ENCODE measurements at places on chromosomes 3 and 15.
A peak's percentile ranks its signal among the peaks of the same experiment; 100 is the strongest.

- no peak for DNase-seq
Observed at GRCh38 chr3:12831301-12831866, 10.0 kb downstream of the RPL32 start.

DNA sequence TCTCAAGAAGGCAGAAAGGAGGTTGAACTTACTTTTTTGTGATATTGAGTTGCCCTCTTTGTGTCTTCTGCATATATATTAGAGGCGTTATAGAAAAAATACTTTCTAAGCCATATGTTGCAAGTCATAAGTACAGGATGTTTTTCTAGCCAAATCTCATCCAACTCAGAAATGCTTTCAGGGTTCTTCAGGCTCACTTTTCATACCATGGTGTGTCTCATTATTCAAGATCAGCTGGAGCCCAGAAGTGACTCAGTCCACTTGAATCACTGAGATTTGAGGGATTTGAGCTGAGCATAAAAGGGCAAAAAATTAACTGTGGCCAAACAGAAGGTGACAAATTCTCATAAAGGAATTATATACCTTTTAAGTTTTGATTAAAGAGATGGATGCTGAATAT is 157.3 kb downstream of the WNT5A start:
- DNase-seq, result peak; percentile 95

DNA sequence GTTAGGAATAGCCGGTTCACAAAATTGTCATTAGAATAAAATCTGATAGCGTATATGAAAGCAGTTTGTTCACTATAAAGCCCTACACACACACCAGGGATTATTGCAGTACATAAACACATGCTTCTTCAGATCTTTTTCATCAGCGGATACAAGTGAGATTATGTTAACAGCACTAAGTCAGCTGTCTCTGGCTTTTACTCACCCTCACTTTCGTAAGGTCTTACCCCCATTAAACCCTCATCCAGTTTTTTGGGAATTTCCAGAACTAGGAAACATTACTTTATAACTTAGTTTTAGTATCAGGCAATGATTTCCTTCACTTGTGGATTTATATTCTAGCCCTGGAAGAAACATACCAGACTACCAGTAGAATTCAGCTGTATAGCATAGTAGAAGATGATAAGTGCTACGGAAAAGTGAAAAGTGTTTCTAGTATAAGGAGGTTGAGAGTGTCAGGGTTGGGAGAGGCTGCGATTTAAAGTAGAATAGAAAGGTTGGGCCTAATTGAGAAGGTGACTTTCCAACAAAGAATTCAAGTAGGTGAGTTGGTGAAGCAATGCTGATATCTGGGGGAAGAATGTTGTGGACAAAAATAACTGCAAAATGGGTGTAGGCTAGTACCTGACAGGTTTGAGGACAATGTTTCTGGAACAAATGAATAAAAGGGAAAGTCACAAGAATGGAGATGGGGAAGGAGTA is 22.7 kb downstream of the TMEM207 start:
- DNase-seq, result no peak

DNA sequence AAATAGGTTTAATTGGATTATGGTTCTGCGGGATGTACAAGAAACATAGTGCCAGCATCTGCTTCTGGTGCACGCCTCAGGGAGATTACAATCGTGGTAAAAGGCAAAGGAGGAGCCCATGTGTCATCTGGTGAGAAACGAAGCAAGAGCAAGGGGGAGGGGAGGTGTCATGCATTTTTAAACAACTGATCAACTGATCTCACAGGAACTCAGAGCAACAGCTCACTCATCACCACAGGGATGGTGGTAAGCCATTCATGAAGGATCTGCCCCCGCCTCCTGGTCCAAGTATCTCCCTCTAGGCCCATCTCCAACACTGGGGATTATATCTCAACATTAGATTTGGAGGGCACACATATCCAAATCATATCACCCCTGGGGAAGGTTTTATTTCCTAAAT is 42.1 kb upstream of the FGF7 start:
- no peak for DNase-seq

DNA sequence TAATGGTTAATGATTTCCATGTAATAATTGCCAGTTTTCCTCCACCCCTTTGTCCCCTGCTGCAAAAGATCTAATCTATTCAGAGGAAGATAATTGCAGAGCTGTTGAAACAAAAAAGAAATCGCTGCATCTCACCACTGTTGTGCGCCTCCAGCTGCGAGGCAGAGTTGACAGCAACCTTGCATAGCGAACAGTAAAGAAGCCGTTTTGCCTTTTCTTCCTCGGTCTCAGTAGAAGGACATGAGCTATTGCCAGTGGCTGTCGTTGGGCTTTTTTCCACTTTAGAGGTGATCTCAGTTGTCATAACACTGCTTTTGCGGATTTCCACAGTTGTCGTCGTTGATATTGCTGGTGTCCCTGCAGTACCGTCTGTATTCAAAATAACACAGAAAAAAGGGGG is 314.2 kb downstream of the ZNF385D start:
- no peak for DNase-seq
